ENCODE measurements at places on chromosomes 3 and 15. TPM values are rescaled to one million over a fixed set of nuclear protein-coding genes. Genes with fewer than 3 reads are reported as not detected.

Gene FBN1
- polyA plus RNA-seq, result 4.7 TPM

Gene STX19
- 9.2 TPM for polyA plus RNA-seq

Gene TM6SF1
- 2.1 TPM for polyA plus RNA-seq

GRCh38 chr3:162224746-162225145 is 728.1 kb downstream of the OTOL1 start:
- DNase-seq, result no peak

GRCh38 chr15:31867536-31868442 is 162.5 kb upstream of the CHRNA7 start:
- DNase-seq, result peak; percentile 63

GRCh38 chr15:40162552-40162951 is 1.7 kb downstream of the BUB1B start:
- DNase-seq, result no peak

GRCh38 chr3:172516318-172517214 is 6.7 kb downstream of the TNFSF10 start:
- peak; percentile 74 for DNase-seq

DNA sequence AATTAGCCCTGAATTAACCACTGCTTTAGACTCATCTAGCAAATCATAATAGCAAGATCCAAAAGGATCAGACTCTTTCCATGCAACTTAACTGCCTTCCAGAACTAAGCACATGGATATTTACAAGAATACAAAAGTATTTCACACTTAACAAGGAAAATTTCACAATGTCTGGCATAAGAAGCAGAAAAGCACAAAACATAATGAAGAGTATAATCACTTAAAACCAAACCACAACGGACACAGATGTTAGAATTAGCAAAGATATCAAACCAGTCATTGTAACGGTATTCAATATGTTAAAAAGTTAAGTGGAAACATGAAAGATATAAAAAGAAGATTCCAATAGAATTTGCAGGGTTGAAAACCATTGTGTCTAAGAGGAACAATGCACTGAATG is 51.5 kb upstream of the COL6A6 start:
- DNase-seq, result no peak

GRCh38 chr3:95705786-95706418 is 1108.5 kb upstream of the EPHA6 start:
- no peak for DNase-seq
